ENCODE measurements at places on chromosomes 3 and 15.

GRCh38 chr15:61818801-61819200, 241.4 kb downstream of the VPS13C start:
- DNase-seq, result no peak

DNA sequence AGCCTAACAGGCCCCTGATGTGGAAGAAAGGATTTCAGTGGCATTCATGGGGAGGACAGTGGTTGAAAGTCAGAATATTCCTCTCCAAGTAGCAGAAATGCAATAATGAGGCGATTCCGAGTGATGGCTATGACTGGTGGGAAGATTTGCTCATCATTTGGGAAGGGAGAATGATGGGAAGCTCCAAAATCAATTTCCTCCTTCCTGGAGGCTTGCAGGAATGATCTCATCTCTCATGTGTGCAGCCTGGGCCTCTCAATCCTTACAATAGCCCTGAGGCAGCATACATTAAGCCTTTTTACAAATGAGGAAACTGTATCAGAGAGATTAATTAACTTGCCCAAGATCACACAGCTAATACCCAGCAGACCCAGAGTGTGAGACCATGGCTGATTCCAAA, 58.7 kb downstream of the BOC start:
- DNase-seq, result no peak

- DNase-seq, result no peak
Observed at GRCh38 chr15:55989383-55989782, 4.0 kb downstream of the NEDD4 start.

DNA sequence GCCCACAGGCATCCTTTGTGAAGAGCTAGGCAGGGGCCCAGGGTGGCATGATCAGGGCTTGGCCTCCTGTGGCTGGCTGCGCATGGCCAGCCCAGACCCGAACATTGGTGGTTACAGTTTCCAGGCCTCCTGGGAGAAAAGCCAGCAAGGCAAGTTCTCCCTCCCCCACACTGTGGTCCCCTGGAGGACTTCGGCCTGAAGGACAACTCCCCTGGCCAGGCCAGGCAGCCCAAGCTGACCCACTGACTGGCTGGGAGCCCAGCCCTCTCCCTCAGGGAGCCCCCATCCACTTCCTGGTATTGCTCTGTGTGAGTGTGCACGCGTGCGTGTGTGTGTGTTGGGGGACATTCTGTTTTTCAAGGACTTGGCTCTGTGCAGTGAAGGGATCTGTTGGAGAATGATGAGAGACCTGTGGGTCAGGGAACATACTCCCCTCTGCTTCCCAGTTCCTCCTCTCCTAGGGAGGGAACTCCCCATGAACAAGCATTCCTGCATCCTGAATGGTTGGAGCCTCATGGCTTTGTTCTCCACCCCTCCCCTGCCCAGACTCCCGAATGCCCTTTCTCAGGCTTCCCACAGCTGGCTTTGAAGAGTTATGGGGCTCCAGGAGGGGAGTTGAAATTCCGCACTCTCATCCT, 29.5 kb downstream of the CORO2B start:
- no peak for DNase-seq

- DNase-seq, result no peak
Observed at GRCh38 chr3:58833491-58833890, 166.9 kb upstream of the FAM3D start.

DNA sequence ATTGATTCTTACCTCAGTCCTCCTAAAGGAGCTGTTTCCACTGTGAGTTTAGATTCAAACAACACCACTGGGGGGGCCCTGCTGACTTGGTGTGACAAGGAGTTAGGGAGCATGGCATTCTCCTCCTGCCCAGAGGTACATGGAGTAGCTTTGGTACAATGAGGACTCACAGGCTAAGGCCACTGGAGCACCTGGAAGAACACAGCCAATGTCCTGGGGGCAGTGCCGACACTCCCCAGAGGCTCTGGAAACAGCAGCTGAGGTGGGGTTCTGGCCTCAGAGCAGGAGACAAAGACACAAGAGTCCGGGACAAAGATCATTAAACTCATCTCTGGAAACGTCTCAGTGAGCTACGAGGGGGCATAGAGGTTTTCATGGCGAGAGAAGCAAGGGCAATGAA, 69.7 kb upstream of the POMGNT2 start:
- DNase-seq, result no peak

GRCh38 chr3:51610708-51611107, 60.3 kb upstream of the TEX264 start:
- DNase-seq, result no peak

Measured in activated CD4-positive, alpha-beta T cell treated with anti-CD3 and anti-CD28 coated beads for 4 hours (primary cell).